ENCODE measurements at places on chromosomes 1 and 21.

GRCh38 chr1:30758785-30759380 is 1.3 kb upstream of the LAPTM5 start:
- DNase-seq = peak; percentile 50

GRCh38 chr1:89454845-89455521 is 69.6 kb upstream of the LRRC8B start:
- DNase-seq = peak; percentile 76

DNA sequence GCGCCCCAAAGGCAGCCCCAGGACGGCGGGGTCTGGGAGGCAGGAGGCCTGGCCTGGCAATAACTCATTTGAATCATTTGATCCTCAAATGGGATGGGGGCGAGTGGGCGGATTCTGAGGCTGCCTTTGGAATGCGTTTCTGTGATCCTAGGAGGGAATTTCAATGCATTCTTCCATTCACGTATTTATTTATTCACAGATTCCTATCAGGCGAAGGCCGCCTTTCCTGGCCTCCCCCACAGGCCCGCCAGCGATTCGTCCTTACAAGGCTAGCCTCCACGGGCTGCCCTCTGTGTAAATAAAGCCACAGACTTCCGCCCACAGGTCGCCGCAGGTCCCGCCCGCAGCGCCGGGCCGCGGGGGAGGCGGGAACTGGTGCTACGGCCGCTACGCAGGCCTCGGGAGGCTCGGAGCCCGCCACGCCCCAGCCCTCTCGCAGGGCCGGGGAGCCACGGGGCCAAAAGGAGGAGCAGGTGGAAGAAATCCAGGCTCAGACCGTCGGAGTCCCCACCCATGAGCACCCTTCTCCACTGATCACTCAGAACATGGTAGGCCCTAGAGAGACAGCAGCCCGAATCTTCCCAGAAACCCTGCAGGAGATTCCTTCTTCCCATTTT is 31.3 kb upstream of the JUN start:
- DNase-seq = peak; percentile 52

- no peak for DNase-seq
Measured at GRCh38 chr21:36465478-36465877, 14.4 kb downstream of the CLDN14 start.

Measured in activated CD4-positive, alpha-beta T cell treated with anti-CD3 and anti-CD28 coated beads, Interleukin-2, Interleukin-4, amounts not matched to agents 100 ng/mL and 50 ng/mL, durations not matched to agents 16 hours and 8 hours (primary cell).